ENCODE measurements at places on chromosomes 12 and 14.

GRCh38 chr14:48792376-48793024, 793.7 kb downstream of the RPS29 start:
- DNase-seq, result no peak

- no peak for DNase-seq
Measured at GRCh38 chr14:87567618-87568295, 425.2 kb downstream of the GALC start.

DNA sequence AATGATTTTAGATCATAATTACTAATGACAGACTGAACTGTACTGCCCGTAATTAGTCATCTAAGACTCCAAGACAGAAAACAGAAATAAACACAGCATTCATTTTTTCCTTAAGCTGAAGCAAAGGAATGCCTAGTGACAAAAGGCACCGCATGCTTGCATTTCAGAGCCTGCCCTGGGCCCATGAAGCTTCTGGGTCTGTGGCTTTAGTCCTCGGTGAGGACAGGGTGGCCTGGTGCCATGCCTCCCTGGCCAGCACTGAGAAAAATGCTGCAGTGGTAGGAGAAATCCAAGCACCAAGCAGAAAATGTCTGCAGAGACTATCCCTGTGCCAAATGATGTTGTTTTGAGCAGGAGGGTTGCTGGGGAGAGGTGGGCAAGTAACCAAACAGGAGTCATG, 171.6 kb downstream of the CALM1 start:
- no peak for DNase-seq

- DNase-seq, result no peak
Measured at GRCh38 chr14:83992857-83993256, 1537.1 kb upstream of the FLRT2 start.

DNA sequence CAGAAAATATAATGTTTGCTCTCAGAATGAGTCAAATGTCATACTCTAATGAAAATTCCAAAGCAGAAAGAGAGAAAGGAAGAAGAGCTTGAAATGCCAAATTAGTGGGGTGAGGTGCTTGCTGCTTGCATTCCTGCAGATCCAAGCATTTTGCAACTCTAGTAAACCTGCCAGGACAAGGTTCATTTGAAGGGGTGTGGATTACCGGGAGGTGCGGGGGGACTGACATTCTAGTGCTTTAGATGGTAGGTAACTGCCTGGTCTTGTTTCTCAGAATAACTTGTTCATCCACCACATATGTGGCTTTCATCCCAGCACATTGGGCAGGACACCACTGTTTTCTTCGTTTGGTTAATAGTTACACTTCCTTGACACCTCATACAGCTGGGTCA, 144.4 kb downstream of the AKAP6 start:
- DNase-seq, result no peak

DNA sequence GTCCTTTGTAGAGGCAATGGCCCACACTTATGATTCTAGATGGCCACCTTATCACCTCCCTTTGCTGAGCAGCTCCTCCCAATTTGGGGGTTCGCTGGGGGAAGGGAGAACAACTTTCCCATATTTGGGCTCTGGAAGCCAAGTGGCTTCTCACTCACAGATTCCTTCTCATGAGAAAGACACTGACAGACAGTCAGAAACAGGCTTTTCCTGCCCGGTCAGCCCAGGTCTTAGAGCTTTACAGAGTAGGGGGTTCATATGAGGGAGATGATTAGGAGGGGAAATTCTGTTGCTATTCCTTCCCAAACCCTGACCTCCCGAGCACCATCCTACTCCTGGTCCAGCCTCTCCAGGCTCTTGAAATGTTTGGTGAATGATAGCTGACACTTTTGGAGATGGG, 60.1 kb upstream of the HSPB8 start:
- DNase-seq, result no peak

DNA sequence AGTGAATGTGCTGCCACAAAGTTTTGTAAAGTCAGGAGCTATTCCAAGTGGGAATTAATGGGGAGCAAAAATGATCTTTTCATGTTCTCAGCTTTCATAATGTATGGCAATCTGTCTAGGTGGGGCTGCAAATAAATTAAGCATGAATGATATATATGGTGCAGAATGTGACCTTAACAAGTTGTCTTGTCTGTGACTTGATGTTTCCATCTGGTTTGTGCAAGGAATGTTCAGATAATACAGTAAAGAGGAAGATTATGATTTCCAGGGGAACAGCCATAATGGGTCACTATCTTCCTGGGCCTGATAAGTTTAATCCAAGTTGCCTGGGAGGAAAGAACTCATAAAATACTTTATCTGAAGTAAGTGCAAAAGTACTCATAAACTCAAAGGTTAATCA, 1815.8 kb upstream of the FLRT2 start:
- no peak for DNase-seq

GRCh38 chr12:129328235-129328634, 475.0 kb downstream of the GLT1D1 start:
- no peak for DNase-seq

DNA sequence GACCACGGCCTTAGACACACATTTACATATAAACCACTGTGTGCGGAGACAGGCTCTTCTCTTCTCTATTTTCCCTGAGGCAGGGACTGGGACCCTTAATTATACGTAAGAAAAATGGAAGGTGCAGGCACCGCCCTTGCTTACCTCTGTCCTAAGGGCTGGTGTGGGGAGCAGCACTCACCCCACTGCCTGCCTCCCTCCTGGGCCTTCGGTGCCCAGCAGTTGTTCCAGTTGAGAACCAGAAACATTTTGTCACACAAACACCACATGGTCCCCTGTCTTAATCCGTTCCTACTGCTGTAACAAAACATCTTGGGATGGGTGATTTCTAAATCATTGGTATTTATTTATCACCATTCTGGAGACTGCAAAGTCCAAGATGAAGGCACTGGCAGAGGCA, 192.7 kb upstream of the DIO3 start:
- DNase-seq, result no peak

GRCh38 chr12:65891987-65892481, 67.8 kb downstream of the HMGA2 start:
- no peak for DNase-seq

- DNase-seq, result no peak
Measured at GRCh38 chr14:47929334-47929733, 253.9 kb upstream of the MDGA2 start.

GRCh38 chr14:61535458-61535857, 159.9 kb upstream of the HIF1A start:
- no peak for DNase-seq

DNA sequence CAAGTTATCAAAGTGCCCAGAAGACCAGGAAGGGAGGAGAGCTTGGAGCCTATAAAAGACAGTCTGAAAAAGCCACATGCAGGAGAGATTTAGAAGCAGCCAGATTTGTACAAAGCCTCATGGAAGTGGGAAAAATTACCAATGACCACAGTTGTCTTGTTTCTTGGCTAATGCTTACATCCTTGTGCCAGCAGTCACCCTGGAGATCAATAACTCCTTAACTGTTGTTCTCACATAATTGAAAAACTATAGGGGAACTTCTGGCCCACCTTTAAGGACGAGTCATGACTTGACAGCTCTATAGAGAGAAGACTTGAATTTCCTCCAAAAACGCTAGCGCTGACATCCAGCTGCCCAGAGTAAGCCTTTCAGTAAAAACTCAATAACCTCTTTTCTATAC, 313.1 kb downstream of the GALC start:
- DNase-seq, result no peak

- DNase-seq, result no peak
Measured at GRCh38 chr12:99975321-99975720, 9.4 kb downstream of the ANKS1B start.

DNA sequence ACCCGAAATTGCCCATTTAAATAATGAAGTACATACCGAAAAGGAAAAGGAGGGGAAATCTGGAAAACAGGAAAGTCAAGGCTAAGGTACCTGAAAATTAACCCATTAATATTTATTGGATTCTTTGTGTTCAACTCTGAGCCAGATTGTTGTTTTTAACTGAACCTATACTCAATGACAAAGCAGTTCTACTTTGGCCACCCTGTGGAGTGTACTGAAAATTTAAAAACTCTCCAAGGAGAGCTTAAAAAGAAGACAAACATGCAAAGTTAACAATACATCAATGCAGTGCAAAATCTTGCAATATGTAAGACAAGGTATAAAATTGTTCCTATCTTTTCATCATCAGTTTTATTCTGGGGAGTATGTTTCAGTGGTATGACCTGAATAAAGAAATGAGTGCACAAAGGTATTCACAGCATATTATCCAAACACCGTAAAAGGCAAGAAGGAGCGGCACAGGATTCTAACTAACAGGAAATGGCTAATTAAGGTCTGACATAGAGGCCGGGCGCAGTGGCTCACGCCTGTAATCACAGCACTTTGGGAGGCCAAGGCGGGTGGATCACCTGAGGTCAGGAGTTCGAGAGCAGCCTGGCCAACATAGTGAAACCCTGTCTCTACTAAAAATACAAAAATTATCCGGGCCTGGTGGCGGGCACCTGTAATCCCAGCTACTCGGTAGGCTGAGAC, 1.7 kb downstream of the USP44 start:
- DNase-seq, result no peak

DNA sequence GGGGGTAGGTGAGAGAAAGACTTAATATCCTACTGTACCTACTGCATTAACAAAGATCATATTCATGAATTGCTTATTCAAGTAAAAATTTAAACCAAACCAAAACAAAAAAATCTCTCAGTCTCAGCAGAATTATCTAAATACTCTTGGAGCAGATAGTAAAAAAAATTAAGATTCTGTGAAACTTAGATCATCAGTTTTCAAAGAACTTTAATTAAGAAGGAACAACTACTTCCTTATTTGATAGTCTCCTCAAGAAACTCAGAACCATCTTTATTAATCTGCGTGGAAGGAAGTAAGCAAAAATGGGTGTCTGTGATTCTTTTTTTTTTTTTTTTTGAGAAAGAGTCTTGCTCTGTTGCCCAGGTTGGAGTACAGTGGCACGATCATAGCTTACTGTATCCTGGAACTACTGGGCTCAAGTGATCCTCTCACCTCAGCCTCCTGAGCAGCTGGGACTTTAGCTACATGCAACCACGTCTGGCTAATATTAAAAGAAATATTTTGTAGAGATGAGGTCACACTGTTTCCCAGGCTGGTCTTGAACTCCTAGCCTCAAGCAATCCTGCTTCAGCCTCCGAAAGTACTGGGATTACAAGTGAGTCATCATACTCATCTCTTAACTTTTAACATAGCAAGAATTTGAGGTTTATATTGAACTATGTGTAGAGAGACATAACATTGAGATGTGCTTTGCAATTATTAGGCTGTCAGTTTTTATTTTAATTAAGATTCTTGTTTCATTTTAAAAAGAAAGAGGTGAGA, 37.4 kb downstream of the GAS2L3 start:
- DNase-seq, result no peak

DNA sequence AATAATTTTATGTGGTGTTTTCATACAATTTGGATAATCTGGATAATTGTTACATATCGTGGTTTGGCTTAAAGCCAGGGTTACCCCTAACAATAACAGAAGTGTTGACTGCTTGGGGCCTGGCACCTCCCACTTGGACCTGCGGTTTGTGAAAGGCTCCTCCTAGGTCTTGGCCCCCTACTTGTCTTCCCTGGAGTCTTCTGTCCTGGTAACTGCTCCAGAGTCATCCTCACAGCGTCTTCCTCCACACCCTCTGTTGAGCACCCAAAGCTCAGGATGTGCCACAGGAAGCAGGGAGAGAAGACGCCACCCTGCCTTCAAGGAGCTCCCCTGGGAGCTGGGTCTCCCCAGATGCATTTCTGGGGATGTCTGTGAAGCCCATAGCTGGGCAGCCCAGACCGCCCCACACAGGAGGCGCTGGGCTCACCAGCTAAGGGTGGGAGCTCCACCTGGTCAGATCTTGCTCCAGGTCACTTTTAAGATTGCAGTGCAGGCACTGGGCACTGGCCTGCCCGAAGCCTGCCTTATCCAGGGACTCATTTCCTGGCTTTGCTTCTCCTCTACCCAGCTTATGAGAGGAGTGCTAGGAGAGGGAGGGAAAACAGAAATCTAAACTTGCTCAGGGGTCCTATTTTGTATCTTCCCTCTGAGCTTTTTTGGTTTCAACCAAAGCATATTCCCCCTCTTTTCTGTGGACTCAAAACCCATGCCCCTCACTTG, 98.2 kb downstream of the ZFP36L1 start:
- DNase-seq, result no peak

GRCh38 chr12:1515428-1515827, 79.0 kb downstream of the FBXL14 start:
- no peak for DNase-seq

GRCh38 chr14:76957224-76957891, 71.2 kb downstream of the IRF2BPL start:
- DNase-seq, result no peak

DNA sequence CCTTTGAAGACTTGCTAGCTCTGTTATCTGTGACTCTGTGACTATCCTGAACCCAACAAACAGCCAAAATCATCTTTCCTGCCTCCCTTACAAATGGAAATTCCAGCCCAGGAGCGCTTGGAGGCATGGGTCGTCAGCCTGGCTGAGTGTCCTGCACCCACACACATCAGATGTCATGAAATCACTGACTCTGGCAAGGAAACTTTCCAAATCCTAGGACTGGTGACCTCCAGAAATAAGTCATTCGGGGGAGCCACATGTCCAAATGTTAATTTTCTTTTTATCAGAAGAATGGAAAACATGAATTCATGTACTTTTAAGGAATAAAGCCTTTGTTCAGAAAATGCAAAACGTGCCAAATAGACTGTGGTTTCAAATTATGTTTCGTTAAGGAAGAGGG, 96.3 kb upstream of the EVL start:
- DNase-seq, result no peak

GRCh38 chr12:10305411-10305810, 2.3 kb upstream of the KLRD1 start:
- DNase-seq, result no peak

GRCh38 chr12:130545475-130545874, 170.6 kb downstream of the RIMBP2 start:
- DNase-seq, result no peak

DNA sequence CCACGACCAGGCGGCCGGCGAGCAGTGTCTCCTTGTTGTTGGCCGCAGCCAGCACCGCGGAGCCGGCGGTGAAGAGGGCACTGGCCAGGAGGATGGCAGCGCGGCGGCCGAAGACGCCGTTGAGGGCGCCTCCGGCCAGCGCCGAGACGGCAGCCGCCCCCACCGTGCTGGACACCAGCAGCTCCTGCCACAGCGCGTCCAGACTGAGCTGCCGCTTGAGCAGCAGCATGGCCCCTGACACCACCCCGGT, 691 bp downstream of the SLC2A13 start:
- peak; percentile 96 for DNase-seq

DNA sequence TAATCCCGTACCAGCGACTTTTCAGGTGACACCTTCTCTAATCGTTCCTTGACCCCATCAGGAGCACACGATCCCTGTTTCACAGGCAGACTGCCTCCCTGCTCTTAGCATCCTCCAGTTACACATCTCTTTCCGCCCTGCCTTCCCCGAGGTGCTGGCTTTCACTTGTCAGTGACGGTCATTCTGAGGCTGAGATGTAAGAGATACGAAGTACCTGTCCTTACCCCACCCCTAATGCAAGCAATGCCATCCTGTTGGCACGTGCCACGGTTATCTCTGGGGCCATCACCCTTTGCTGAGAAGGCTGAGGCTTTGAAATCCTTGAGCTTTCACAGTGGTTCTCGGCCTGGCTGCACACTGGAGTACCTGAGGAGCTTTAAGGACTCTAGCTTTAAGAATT, 24.4 kb downstream of the B4GALNT3 start:
- no peak for DNase-seq

Data from GOT3 (cell line).